K562 (cell line): ENCODE measurements at places on chromosomes 5 and 9.

- no peak overlapping the region for H3K4me3 ChIP-seq
- H3K27ac ChIP-seq, result no peak overlapping the region
- no peak for DNase-seq
- peaks cover 14% of the 10 kb centered on the region for H3K4me1 ChIP-seq
- H3K27me3 ChIP-seq, result peaks cover 3% of the 10 kb centered on the region; the same call in 2 of the 3 replicates
- no peaks in the 10 kb centered on the region for H3K36me3 ChIP-seq
Observed at GRCh38 chr9:86099701-86100364, 475 bp upstream of the GOLM1 start.

- no peaks in the 10 kb centered on the region for H3K36me3 ChIP-seq
- DNase-seq, result no peak
- H3K27me3 ChIP-seq, result peaks cover 33% of the 10 kb centered on the region
- no peaks in the 10 kb centered on the region for H3K4me1 ChIP-seq
Observed at GRCh38 chr5:32030686-32031085, 143.4 kb downstream of the GOLPH3 start.

DNA sequence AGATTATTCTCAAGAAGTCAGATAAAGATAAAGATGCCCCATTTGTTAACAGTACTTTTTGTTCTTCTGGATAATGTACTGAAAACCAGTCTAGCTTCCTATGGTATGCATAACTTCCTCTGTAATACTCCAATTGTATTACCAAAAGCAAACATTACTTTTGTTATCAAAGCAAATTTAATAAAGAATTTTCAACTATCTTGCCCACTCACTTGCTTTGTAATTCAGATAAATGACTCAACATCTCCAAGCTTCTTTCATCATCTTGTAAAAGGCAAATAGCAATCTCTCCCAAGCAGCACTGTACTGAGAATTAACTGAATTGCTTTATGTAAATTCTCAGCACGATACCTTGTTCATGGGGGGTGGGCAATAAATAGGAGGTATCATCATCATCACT lies 98.3 kb downstream of the NFIB start:
- H3K27ac ChIP-seq, result no peak overlapping the region
- DNase-seq, result no peak
- no peaks in the 10 kb centered on the region for H3K36me3 ChIP-seq
- H3K27me3 ChIP-seq, result 0 out of 2 replicates have a peak, but pooled peaks cover 4% of the 10 kb centered on the region

DNA sequence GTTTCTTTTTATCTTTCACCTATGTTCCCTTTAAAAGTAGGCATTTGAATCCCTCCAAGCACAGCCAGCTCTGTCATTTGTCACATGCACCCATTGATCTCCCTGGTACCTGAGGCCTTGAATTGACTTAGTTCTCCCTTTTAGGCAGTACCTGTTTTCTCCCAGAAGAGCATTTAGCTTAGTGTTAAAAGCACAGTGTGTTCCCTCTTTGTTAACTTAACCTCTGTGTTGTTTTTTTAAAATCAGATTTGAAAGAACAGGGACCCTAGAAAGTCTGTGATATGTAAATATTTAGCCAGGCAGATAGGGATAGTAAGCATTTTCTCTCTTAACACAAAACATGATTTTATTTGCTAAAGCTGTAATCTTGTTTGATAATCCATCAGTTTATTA lies 113.8 kb upstream of the SPATA31D4 start:
- H3K4me3 ChIP-seq, result no peak overlapping the region
- no peaks in the 10 kb centered on the region for H3K36me3 ChIP-seq
- no peak overlapping the region for H3K27ac ChIP-seq
- H3K4me1 ChIP-seq, result no peaks in the 10 kb centered on the region
- DNase-seq, result no peak

- no peaks in the 10 kb centered on the region for H3K36me3 ChIP-seq
- no peak overlapping the region for H3K27ac ChIP-seq
- no peaks in the 10 kb centered on the region for H3K27me3 ChIP-seq
- H3K4me1 ChIP-seq, result peaks cover 11% of the 10 kb centered on the region
Observed at GRCh38 chr5:170632985-170633234, 129.1 kb downstream of the KCNIP1 start.

DNA sequence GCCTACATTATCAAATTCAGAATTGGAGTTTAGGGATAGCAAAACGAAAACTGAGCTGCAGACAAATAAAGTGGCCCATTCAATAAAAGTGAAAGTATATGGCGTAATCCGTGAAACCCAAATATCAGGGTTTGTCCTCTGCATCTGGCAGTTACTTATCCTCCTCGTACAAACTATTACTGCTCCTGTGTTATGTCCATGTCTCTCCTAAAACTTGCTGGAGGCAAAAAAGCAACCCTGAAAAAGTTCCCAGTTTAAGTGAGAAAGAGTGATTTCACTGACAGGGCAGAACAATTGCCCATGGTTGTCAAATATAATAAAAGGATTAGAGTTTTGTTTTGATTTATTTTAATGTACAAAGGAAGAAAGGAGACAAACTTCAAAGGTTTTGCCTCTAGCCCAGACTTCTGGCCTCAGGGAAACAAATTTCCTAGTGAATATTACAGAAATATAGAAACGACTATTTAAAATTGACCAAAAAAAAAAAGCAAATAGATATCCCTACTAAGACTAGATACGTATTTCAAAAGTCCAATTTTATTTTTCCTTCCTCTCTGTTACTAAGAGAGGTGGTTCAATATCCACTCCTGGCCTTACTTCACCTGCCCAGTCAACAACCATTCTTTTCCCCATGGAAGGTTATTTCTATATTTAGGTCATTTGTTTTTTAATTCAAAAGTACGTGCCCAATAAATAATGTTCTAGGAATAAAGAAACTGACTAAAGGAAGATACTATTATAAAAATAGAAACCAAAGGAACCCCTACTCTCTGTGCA lies 50.0 kb downstream of the NFIB start:
- no peak overlapping the region for H3K27ac ChIP-seq
- no peak for DNase-seq
- H3K4me3 ChIP-seq, result no peak overlapping the region
- no peaks in the 10 kb centered on the region; the same call in 2 of the 3 replicates for H3K27me3 ChIP-seq
- no peaks in the 10 kb centered on the region for H3K4me1 ChIP-seq

GRCh38 chr9:15622318-15622971 lies 69.6 kb downstream of the CCDC171 start:
- H3K27ac ChIP-seq, result no peak overlapping the region
- no peak overlapping the region for H3K4me3 ChIP-seq
- H3K27me3 ChIP-seq, result no peaks in the 10 kb centered on the region
- no peak for DNase-seq
- H3K4me1 ChIP-seq, result no peaks in the 10 kb centered on the region

DNA sequence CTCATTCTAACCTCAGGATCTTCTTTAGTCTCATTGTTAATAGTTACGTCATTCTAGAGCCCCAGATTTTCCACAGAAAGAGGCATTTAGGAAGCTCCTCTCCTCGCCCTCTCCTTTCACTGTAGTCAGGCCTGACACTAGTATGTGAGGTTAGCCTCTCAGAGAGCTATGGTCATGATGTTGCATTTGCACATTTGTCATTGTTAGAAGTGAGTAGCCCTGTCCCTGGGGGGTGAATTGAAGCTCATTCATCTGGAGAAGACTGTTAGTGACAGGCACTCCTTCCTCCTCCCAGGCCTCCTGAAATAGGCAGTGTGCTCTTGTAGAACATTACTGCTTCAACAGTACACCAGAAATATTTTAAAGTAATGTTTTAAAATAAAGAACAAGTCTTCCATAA lies 26.6 kb upstream of the LRRTM2 start:
- H3K4me3 ChIP-seq, result no peak overlapping the region
- H3K36me3 ChIP-seq, result peaks cover 14% of the 10 kb centered on the region; the same call in 2 of the 3 replicates
- no peak for DNase-seq

GRCh38 chr5:174221436-174221835 lies 175.9 kb downstream of the NSG2 start:
- no peaks in the 10 kb centered on the region for H3K4me1 ChIP-seq
- no peak overlapping the region for H3K4me3 ChIP-seq

GRCh38 chr5:9538504-9538903 lies 7.4 kb downstream of the SEMA5A start:
- H3K4me1 ChIP-seq, result no peaks in the 10 kb centered on the region
- no peak overlapping the region for H3K4me3 ChIP-seq
- H3K27ac ChIP-seq, result no peak overlapping the region
- no peaks in the 10 kb centered on the region for H3K36me3 ChIP-seq
- DNase-seq, result no peak
- H3K27me3 ChIP-seq, result 0 out of 2 replicates have a peak, but pooled peaks cover 4% of the 10 kb centered on the region

GRCh38 chr9:22064957-22065356 lies 55.9 kb upstream of the CDKN2B start:
- no peak for DNase-seq
- H3K36me3 ChIP-seq, result no peaks in the 10 kb centered on the region
- H3K4me3 ChIP-seq, result no peak overlapping the region
- no peak overlapping the region for H3K27ac ChIP-seq
- H3K27me3 ChIP-seq, result no peaks in the 10 kb centered on the region

DNA sequence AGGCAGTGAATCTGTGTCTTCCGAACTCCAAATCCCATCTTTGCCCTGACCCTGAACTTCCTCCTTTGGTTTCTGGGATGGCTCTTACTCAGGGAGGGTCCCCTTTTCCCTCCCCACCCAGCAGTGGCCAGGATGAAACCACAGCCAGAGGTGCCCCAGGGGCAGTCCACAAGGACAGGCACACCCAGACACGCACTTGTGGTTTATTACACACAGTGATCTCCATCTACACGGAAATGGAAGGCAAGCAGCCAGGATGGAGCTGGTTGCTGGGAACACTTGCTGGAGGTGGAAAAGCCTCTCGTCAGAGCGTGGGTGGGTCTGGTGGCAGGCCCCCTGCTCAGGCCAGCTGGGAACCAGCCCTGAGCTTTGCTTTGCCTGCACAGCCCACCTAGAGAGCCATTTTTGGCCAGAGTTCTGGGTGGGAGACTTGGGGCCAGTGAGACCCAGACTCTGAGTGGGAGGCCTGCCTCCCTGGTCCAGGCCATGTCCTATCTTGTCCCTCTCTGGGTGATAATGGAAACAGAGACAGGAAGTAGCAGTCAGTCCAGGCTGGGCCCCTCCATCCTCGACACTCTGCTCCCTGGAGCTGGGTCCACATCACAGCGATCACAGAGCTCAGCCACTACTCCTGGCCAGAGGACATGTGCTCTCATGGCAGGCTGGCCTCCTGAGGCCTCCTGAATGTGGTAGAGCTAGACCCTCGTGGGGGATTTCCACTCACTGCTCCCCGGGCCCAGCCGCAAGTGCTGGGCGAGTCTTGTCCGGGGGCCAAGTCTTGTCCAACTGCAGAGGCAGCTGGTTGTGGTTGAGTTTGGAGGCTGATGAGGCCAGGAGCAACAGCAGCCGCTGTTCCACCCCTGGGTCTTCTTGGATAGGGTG lies 5.1 kb upstream of the PHYKPL start:
- H3K4me3 ChIP-seq, result no peak overlapping the region
- peaks cover 10% of the 10 kb centered on the region for H3K27me3 ChIP-seq
- no peaks in the 10 kb centered on the region for H3K36me3 ChIP-seq
- peaks cover 39% of the 10 kb centered on the region for H3K4me1 ChIP-seq
- H3K27ac ChIP-seq, result no peak overlapping the region
- DNase-seq, result no peak

GRCh38 chr9:75269197-75269596 lies 180.9 kb downstream of the OSTF1 start:
- H3K4me3 ChIP-seq, result no peak overlapping the region
- no peak for DNase-seq
- no peaks in the 10 kb centered on the region for H3K27me3 ChIP-seq
- H3K4me1 ChIP-seq, result no peaks in the 10 kb centered on the region
- H3K27ac ChIP-seq, result no peak overlapping the region

- no peak overlapping the region for H3K4me3 ChIP-seq
- DNase-seq, result no peak
- H3K36me3 ChIP-seq, result no peaks in the 10 kb centered on the region
- no peaks in the 10 kb centered on the region for H3K4me1 ChIP-seq
- H3K27ac ChIP-seq, result no peak overlapping the region
Observed at GRCh38 chr9:13915591-13916301, 398.2 kb downstream of the NFIB start.

DNA sequence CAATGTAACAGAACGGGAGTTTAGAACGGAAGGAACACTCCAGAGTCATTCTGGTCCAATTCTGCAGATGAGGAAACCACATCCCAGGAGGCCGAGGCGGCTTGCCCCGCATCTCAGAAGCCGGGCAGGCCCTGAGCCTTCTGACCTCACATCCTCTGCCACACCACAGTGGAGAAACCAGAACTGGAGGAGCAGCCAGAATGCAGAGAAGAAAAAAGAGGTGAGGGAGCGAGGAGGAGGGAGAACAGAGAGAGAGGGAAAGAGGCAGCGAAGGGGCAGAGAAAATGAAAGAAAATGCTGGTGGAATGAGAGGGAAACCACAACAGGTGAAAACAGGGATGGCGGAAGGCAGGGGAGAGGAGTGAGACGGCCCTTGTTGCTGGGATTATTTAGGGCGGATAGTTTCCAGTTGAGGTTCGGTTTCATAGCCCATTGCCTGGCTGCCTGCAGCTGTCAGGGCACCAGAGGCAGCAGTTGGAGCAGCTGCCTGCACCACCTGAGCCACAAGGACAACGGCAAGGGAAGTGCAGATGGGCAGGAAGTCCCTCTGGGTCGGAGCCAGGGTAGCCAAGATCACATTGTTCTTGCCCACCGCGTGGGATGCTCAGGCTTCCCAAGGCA lies at the start of gene HMHB1:
Gene HMHB1, plus strand, starts transcription at position 77 of the 621 bp plus-strand sequence.
- H3K27me3 ChIP-seq, result peaks cover 2% of the 10 kb centered on the region; the same call in 1 of the 3 replicates
- no peaks in the 10 kb centered on the region for H3K36me3 ChIP-seq
- H3K27ac ChIP-seq, result no peak within 1 kb of the TSS
- no peak within 1 kb of the TSS for H3K4me3 ChIP-seq

GRCh38 chr5:58961631-58962280 lies 378.9 kb downstream of the RAB3C start:
- no peak for DNase-seq
- no peaks in the 10 kb centered on the region for H3K4me1 ChIP-seq
- H3K27ac ChIP-seq, result no peak overlapping the region

DNA sequence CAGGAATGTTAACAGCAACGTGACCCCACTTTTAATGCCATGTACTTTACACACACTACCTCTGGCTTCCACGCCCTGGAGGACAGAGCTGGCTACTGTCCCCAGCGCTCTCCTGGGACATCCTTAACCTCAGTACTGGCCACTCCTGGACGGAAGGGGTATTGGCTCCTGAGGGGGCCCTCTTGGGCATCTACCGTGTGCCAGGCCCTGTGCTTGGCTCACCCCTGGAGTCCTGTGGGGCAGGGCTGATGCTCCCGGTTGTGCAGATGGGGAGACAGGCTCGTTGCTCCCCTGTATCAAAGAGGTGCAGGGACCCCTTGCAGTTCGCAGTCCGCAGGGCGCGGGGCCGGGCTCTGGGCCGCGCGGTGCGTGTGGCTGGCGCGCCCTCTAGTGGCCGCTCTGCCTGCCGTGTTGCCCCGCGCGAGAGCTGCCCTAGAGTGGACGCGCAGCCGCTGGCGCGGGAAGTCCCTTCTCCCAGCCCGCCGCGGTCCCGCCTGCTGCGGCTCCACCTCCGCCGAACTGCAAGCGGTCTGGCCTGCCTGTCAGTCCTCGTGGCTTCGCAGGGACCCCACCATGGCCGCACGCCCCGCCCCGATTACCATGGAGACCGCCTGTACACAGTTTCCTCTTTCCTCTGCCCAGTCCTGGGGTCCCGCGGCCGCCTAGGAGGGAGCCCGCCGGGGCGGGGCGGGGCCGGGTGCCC lies at the start of gene WDR38:
Gene WDR38, plus strand, starts transcription at position 632 of the 703 bp plus-strand sequence. CDS start 72 bp downstream, outside the sequence.
- no peak within 1 kb of the TSS for H3K27ac ChIP-seq
- DNase-seq, result peak; percentile 92
- peaks cover 46% of the 10 kb centered on the region for H3K4me1 ChIP-seq
- no peaks in the 10 kb centered on the region for H3K27me3 ChIP-seq
- peak within 1 kb of the TSS; percentile 36 for H3K4me3 ChIP-seq
